ENCODE measurements at places on chromosomes 1 and 21.

DNA sequence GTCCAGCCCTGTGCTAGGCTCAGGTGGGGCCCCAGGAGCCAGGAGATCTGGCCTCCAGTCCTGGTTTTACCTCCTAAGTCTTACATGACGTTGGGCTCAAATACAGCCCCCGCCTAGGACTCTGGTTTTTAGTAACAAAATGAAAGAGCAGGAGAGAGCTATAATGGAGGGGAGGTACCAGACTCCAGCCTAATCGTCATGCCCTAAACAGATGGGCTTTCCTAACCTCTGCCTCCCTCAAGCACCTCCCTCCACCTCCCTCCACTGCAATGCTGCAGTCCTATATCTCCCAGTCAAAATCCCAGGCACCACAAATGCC lies 28.6 kb downstream of the TTC39A start:
- no peak for DNase-seq

DNA sequence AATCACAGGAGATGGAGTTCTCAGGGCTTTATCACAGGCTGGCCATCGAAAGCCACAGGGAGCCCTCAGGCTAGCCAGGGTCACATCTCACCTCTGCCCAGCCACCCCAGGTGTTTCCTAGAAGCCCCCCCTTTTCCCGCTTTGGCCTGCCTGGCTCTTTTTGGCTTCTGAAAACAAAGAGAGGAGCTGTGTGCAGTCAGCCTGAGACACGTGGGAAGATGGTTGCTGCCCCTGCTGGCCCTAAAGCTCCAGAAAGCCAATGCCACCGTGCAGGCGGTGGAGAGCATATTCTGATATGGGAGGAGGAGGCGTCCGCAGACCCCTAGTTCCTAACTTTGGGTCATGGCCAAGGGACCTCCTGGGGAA lies 18.7 kb upstream of the LBR start:
- DNase-seq, result no peak

DNA sequence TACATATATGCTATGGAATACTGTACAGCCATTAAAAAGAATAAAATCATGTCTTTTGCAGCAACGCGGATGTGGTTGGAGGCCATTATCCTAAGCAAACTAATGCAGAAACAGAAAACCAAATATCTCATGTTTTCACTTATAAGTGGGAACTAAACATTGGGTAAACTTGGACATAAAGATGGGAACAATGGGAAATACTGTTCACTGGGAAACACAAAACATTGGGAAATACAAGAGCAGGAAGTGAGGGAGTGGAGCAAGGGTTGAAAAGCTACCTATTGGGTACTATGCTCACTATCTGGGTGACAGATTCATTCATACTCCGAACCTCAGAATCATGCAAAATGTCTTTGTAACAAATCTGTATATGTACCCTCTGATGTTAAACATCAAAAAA lies 17.3 kb upstream of the PPT1 start:
- DNase-seq, result no peak

DNA sequence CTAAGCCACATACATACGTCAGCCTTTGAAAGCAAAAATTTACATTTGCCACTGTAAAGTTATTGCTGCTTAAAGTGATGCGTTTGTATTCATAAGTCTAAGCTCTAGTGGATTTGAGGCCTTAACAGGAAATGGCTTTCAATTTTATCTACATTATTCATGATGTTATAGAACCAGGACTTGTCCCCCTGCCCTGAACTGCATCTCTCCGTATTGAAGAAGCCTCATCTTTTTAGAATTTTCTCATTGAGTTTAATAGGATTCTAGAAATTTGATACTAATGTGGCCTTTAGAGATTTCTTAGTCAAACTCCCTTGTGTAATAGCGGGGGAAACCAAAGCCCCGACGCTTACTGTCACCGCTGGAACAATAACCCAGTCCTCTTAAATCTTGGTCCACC lies 9.9 kb downstream of the UTP25 start:
- no peak for DNase-seq

Data from M059J (cell line).